Stimulated activated CD8-positive, alpha-beta memory T cell treated with anti-CD3 and anti-CD28 coated beads, Interleukin-4, amount 100 ng/mL, for 24 hours (primary cell): ENCODE measurements at places on chromosomes 11 and 22.

DNA sequence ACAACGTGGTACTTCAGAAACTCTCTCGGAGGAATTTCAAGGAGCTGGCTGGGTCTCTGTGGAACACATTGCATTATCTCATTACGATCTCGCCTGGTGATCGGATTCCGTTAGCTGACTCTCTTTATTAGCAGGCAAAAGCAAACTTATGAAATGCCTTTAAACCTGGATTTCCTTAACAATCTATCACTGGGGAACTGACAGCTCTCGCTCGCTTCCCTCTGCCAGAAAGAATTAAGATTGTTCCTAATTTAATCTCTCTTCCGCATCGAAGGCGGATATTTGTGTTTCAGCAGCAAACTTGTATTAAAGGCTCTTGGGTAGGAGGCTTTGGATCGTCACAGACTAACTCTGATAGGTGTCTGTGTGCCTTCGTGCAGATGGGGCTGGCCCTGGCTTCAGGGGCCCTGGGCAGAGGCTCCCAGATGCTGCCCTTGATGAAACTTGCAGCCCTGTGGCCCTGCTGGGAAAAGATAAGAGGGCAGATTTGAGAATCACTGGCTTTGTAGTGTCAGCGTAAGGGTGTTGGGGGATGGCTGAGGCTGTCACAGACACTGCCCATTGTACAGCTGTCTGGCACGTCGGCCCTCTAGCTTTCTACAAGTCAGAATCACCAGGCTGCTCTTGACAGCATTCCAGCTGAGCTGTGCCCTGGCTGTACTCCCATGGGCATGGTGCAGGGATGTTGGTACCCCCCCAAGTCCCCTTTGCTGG, 162.2 kb upstream of the NECTIN1 start:
- no peak for DNase-seq

- DNase-seq = no peak
Observed at GRCh38 chr11:57457643-57458023, 2.7 kb upstream of the RTN4RL2 start.

- DNase-seq = no peak
Observed at GRCh38 chr11:44963948-44964347, 13.3 kb upstream of the TP53I11 start.

DNA sequence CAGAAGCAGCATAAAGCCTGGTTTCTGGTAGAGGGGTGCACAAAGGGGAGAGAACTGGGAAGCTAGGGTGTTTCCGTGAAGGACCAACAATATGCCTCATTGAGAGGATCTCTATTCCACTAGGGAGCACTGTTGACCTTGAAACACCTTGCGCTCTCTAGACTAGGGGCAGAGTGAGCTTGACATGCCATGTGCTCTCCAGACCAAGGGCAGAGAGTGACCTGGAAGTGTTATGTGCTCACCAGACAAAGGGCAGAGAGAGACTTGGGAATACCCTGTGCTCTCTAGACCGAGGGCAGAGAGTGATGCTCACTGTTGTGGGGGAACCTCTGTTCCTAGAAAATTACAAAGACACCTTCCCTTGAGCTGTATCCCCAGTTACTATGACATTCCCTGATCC, 15.2 kb upstream of the EI24 start:
- no peak for DNase-seq

- DNase-seq = no peak
Observed at GRCh38 chr22:48249713-48250268, 1487.3 kb downstream of the TBC1D22A start.

- DNase-seq = no peak
Observed at GRCh38 chr22:41023299-41023623, 69.1 kb upstream of the EP300 start.

- no peak for DNase-seq
Observed at GRCh38 chr22:28774378-28774777, 1.9 kb downstream of the CCDC117 start.

DNA sequence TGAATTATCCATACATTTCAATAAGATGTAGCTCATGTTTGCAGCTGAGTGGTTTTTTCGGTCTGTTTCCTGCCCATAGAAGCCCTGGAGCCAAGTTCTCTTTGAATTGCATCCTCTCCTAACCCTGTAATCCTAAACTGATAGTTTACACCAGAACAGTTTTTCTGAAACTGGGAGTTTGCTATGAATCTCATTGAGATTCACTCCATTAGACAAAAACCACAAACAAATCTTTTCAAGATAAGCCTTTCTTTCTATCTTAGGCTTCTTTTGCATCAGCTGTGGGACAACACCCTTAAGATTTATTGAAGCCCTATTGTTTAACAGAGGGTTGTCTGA, 324.8 kb downstream of the DYNC2H1 start:
- no peak for DNase-seq

DNA sequence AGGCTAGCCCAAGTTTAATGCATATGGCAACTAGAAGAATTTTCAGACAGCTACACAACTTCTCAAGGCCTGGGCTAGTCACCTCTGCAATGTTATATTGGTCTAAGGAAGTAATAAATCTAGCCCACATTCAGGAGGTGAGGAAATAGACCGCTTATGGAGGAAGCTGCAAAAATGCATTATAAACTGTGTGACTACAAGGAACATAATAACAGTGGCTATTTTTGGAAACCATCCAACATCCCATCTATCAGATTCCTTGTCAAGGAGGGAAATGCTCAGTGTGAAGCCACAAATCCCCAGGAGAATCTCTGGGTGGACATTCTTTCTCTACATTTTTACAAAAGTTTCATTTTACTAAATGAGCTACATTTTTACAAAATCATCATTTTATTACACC, 76.1 kb downstream of the BBOX1 start:
- no peak for DNase-seq

GRCh38 chr11:66851698-66852465, 5.0 kb upstream of the LRFN4 start:
- no peak for DNase-seq

DNA sequence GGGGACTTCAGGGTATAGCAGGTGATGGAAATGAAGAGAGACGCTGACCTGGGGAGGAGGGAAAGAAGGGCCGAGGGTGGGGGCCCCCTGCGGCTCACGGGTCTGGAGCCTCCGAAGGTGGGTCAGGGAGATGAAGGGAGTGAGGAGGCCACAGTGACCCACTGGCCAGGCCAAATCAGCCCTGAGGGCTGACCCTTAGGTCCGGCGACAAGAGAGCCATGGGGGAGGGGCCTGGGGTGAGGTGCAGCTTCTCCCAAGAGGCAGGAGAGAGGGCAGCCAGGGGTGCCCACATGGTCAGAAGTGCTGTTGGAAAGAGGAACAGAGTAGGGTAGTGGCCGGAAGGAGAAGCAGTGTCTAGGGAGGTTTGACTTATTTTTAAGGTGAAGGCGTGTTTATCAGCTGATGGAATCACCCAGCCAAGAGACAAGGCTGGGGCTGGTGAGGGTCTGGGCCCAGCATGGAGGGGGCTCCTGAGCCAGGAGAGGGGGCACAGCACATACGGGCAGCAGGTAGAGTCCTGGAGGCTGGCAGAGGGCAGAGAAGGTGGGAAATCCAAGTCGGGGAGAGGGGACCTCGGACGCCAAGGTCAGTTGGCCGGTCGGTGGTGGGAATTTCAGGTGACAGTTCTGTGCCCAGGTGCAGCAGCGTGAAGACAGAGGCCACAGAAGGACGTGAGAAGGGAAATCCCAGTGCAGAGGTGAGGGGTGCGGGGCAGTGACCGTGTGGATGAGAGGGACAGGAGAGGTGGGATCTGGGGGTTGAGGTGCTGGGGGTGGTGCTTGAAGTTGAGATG, 49.0 kb downstream of the LINC01488 start:
- no peak for DNase-seq

DNA sequence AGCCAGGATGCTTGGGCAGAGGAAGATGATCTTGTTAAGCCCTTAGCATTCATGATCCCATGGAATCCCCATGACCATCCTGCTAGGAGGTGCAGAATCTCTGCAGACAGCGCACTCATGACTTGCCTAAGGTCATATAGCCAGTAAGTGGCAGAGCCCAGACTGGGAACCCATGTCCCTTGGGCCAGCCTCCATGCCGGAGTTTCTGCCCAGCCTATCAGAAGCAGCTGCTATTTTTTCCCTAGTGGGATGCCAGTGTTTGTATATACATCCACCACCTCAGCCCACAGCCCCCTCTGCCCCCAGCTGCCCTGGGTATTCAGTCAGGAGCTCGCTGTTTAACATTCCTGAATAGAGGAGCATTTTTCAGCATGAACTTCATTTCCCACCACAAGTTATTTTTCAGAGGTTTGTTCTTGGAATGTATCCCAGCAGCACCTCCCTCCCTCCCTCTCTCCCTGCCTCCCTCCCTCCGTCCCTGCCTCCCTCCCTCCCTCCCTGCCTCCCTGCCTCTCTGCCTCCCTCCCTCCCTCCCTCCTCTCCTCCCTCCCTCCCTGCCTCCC, 34.4 kb upstream of the SUSD2 start:
- no peak for DNase-seq

- DNase-seq = no peak
Observed at GRCh38 chr11:772429-773390, 4.6 kb downstream of the GATD1 start.

- no peak for DNase-seq
Observed at GRCh38 chr11:2512431-2513407, 67.9 kb downstream of the KCNQ1 start.

DNA sequence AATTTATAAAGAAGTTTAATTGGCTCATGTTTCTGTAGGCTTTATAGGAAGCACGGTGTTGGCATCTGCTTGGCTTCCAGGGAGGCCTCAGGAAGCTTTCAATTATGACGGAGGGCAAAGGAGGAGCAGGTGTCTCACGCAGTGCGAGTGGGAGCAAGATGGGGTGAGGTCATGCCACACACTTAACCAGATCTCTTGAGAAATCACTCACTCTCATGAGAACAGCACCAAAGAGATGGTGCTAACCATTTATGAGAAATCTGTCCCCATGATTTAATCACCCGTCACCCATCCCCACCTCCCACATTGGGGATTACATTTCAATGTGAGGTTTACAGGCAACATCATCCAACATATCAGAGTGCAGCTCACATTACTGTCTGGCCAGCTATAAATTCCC, 103.5 kb downstream of the ARHGAP8 start:
- no peak for DNase-seq

- no peak for DNase-seq
Observed at GRCh38 chr11:19828382-19829108, 115.9 kb downstream of the NAV2 start.

GRCh38 chr22:26972286-26972685, 314.9 kb downstream of the MIAT start:
- DNase-seq = no peak

DNA sequence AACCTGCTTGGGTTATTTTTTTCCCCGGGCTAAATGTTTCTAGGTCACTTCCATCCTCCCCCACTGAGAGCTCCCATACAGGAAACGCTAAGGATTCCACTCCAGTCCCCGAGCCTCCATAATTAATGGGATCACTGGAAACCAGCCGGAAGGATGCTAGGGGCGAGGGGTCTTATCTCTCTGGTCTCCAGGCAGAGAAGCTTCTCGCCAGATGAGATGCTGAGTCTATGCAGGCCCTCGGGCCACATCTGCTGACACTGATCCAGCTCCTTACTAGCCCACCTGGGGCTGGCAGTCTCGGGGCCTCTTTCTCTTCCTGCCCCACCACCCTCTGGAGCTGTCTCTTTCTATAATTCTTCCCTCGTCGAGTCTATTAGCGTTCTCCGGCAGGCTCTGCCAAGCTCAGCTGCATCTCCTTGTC, 125.9 kb upstream of the SYT13 start:
- DNase-seq = no peak

DNA sequence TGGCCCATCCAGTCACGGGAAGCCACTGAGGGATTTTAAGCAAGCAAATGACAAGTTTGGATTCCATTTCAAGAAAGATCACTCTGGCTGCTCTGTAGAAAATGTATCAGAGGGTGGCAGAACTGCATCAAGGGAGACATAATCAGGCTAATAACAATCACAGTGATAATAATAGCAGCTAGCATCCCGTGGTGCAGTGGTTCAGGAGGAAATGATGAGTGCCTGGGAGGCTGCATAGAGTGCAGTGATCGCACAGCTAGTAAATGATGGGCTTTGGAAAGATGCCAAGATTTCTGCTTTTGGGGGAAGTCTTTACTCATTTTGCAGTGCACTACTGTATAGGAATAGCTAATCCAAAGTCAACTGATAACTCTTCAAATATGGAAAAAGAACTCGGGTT, 35.8 kb downstream of the TNRC6B start:
- DNase-seq = no peak

- no peak for DNase-seq
Observed at GRCh38 chr11:86395061-86395551, 20.4 kb downstream of the CCDC81 start.

DNA sequence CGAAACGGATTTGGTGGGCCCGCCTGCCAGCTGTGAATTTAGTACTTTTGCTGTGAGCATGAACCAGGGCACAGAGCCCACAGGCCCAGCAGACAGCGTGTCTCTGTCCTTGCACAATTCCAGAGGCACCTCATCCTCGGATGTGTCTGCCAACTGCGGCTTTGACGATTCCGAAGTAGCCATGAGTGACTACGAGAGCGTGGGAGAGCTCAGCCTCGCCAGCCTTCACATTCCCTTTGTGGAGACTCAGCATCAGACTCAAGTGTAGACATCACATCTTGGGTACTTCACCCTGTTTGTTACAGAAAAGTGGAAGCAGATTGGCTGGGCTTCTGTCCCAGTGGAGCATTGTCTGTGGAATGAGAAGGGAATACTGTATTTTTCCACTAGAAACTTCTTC, 78.6 kb upstream of the MTNR1B start:
- no peak for DNase-seq

DNA sequence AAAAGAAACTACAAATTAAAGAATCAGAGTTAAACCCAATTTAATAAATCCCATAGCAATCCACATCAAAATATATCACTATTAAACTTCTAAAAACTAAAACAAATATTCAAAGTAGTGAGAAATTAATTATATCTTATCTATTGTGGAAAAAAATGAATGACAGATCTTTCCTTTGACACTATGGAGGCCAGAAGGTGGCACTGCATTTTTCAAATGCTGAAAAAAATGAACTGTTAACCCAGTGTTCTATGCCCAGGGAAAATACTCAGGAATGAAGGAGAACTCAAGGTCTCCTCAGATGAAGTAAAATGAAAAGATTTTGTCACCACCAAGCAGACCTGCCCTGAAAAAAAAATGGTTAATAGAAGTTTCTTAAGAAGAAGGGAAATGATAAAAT, 27.7 kb downstream of the TYR start:
- DNase-seq = no peak

DNA sequence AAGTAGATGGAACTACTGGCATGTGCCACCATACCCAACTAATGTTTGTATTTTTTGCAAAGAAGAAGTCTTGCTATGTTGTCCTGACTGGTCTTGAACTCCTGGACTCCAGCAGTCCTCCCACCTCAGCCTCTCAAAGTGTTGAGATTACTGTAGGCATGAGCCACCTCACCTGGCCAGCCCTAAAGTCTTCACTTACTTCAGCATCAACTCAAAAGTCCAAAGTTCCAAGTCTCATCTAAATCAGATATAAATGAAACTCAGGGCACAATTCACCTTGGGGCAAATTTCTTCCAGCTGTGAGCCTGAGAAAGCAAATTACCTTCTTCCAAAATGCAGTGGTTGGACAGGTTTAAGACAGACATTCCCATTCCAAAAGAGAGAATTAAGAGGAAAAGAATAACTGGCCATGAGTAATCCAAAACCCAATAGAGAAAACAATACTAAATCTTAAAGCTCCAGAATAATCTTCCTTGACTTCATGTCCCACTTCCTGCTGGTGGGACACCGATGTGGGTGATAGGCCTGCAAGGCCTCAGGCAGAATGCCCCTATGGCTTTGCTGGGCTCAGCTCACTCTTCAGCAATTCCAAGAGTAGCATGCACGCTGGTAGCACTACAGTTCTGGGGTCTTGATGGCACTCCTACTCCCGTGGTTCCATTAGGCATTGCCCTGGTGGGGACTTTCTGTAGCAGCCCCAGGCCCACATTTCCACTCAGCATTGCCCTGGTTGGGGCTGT, 50.3 kb downstream of the TUG1 start:
- no peak for DNase-seq
